Activated CD4-positive, alpha-beta T cell treated with anti-CD3 and anti-CD28 coated beads, Interleukin-2, amount 50 U/mL, for 48 hours (primary cell): ENCODE measurements at places on chromosomes 1 and 21.

DNA sequence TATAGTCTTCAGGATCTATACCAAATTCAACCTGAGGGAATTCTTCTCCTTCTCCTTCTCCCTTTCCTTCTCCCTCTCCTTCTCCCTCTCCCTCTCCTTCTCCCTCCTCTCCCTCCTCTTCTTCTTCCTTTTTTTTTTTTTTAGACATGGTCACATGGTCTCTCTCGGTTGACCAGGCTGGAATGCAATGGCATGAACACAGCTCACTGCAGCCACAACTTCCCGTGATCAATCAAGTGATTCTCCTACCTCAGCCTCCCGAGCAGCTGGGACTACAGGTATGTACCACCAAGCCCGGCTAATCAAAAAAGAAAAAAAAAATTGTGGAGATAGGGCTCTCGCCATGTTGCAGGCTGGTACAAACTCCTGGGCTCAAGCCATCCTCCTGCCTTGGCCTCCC is 51.5 kb downstream of the DNAI4 start:
- no peak for DNase-seq

GRCh38 chr1:197013234-197013633 is 35.9 kb downstream of the CFHR5 start:
- no peak for DNase-seq

GRCh38 chr1:202274611-202275010 is 67.1 kb downstream of the UBE2T start:
- DNase-seq: peak; percentile 66

DNA sequence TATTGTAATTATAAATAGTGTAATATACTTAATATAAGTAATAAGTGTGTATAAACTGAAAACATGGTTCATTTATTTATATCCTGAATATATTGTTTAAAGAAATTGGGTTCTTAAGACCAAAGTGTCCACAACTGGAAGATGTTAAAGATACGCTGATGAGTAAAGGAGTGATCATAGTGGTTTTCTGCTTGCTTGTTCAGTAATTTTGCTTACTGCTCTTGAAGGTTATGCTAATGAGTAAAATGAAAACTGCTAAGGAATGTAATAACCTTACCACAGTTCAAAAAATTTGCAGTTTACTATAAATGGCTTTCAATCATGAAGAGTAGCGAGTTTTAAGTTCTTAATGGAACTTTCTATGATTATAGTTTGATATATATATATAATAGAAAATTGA is 22.0 kb downstream of the DONSON start:
- DNase-seq: no peak

- no peak for DNase-seq
These were observed 14.0 kb downstream of the KDM5B start for GRCh38 chr1:202794051-202794740.

DNA sequence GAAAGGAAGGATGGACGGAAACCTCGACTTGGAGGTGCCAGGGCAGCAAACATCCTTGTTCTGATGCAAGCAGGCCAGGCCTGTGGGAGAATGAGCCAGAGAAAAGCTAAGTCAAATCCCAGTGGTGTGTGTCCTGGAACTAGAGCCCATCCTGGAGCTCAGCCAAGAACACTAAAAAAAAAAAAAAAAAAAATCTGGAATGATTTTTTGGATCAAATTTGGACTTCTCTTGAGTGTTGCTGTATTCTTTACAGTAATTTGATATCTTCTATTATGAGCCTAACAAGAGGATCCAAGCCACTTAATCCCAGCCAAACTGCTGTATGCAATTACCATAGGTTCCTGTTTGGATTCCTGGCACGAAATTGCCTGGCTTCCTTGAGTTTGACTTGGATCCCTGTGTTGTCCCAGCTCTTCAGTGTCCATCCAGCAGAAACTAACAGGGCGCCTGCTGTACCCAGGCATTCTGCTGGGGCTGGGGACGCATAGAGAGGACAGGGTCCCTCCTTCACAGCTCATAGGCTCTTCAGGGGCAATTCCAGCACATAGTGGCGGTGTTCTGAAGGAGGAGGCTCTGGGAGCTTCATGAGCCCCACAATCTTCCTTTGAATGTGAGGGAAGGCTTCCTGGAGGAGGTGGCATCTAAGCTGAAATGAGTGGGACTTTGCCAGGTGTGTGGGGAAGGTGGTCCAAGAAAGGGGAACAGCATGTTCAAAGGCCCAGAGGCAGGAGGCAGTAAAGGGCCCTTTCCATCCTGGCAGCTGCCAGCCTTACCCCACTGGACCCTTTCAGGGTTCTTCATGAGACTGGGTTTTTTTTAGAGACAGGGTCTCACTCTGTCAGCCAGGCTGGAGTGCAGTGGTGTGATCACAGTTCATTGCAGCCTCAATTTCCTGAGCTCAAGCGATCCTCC is 24.7 kb downstream of the EPHX1 start:
- DNase-seq: no peak

DNA sequence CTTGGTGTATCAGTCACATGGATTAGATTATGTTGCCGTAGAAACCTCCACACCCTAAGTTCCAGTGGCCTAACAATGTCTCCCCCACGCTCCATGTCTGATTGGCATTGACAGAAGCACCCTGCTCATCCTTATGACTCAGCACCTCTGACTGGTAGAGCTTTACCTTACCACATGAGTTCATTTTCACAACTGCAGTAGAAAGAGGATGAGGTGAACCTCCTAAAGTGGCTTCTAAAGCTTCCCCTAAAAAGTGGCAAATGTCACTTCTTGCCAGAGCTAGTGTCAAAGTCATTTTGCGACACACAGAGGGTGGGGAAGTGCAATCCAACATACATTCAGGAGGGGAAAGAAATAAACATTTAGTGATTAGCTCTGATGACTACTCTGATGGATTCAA is 30.6 kb upstream of the LYPD8 start:
- DNase-seq: no peak

DNA sequence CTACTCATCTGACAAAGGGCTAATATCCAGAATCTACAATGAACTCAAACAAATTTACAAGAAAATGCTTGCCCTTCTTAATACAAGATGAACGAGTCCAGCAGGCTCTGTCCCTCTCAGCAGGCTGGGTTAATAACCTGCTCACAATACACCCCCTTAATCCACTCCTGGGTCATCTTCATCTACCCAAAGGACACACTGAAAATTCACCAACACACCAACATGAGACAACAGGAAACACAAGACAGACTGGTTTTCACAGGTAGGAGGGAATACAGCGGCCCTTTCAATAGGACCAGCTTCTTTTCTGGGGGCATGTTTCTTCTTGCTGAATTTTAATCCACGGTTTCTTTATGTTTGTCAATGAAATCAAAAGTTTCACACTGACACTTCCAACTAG is 44.6 kb downstream of the SUSD4 start:
- no peak for DNase-seq

DNA sequence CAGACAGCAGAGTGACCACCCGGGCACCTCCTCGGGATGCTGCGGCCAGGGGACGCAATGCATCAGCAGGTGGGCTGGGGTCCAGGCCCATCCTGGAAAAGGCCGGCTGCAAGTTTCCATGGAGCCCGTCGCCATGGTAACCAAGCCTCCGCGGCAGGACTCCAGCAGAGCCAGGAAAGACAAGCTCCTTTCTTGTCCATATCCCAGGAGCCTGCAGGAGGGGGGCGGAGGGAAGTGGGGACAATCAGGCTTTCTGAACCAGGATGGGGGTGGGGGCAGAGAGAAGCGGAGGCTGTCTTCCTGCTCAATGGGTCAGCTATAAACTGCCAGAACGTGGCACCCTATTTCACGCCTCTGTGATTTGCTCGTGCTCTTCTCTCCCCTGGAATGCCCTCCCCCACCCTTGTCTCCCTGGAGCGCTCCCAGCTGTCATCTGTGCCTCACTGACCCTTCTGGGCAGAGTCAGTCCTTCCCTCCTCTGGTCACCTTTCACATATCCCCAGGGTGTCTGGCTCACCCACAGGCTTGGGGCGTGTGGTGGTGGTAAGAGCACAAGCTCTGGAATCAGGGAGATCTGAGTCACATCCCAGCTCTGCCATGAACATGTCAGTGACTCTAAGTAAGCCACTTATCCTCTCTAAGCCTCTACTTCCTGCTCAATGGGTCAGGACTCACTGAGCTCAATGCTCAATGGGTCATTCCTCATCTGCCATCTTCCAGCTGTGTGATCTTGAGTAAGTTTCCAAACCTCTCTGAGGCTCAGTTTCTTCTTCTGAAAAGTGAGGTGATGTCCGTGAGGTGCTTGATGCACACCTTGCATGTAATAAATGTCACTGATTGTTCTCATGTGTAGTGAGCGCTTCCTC is 58.9 kb upstream of the LAPTM5 start:
- DNase-seq: no peak

- no peak for DNase-seq
These were observed 107.3 kb downstream of the HMGB4 start for GRCh38 chr1:33971018-33971710.

DNA sequence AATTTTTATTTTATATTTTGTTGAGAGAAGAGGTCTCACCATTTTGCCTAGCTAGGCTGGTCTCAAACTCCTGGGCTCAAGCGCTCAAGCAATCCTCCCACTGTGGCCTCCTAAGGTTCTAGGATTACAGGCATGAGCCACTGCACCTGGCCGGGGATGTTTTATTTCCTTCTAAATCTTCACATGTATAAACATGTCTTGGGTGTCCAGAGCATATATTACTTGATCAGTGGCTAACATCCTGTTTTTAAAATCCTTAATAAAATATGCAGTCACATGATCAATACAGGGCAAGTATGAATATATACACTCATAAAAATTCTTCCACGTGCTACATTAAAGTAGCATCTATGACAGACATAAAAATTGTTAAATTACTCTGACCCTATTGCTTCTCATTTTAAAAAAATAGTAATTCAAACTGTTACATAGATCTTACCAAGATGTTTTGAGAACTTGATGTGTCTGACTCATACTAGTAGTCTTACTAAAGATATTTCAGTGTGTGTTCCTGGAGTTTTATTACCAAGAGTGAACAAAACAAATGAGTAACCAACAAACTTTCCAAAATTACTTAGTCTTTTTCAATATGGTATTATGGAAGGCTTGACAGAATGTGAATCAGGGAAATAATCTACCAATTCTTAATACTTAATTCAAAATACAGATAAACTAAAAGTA is 222.5 kb downstream of the SLC45A1 start:
- DNase-seq: no peak

GRCh38 chr1:153922076-153922971 is 448 bp downstream of the GATAD2B start:
- DNase-seq: peak; percentile 69

- peak; percentile 29 for DNase-seq
These were observed 96.4 kb downstream of the UBR4 start for GRCh38 chr1:19113697-19114092.

GRCh38 chr1:101178688-101179491 is 57.9 kb upstream of the S1PR1 start:
- DNase-seq: peak; percentile 29

DNA sequence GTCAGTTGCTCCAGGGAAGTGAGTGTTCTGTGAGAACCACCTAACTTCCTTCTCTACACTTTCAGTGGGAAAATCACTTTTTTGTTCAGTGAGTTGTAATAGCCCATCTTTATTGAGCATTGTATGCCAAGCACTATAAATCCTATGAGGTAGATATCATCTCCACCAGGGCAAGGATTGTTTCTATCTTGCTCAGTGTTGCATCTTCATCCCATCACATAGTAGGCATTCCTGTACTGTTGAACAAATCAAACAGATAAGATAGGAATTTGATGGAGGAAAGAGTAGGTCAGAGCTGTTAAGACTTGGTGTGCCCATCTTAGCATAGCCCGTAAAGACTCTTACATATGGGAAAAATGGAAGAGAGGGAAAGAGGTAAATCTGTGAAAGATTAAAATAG is 2.9 kb upstream of the PIGV start:
- no peak for DNase-seq

GRCh38 chr1:150628766-150629114 is 672 bp downstream of the ENSA start:
- no peak for DNase-seq

DNA sequence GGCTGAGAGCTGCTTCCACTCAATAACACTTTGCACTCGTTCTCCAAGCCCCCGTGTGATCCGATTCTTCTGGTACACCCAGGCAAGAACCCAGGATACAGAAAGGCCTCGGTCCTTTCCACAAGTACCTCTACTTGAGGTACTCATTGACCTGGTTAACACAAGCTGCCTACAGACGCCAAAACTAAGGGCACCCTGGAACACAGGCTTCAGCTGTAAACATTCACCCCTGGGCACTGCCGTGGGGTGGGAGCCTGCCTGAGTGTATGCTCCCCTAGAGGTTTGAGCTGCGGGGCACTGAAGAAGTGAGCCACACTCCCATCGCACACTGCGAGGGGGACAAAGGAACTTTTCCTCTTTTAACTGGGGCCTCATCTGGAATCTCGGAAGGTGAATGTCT is 30.5 kb downstream of the LRRC3 start:
- no peak for DNase-seq

- no peak for DNase-seq
These were observed 54.9 kb downstream of the DPT start for GRCh38 chr1:168673974-168674683.

DNA sequence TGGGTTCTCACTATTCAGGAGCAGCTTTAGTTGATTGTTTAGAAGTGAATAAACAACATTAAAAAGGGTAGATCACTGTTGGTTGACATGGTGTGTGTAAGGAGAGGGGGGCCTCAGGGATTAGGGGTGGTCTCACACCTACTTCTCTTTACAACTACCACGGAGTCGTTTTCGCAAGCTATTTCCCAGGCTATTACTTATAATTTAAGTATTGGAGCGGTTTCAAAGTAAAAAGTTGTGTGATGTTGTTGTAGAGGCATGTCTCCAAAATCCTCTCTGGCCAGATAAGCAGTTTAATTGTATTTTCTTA is 1.3 kb downstream of the GPSM2 start:
- DNase-seq: no peak

DNA sequence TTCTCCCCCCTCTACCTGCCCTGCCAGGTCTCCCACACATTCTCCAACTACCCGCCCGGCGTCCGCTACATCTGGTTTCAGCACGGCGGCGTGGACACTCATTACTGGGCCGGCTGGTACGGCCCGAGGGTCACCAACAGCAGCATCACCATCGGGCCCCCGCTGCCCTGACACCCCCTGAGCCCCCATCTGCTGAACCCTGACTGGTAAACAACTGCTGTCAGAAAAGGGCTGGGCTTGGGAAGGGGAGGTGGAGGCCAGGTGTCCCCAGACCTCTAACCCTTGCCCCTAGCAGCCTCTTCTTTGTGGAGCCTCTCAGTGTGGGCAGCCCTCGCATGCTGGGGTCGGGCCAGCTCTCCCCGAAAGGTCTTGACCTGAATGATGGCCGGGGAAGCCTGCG is 2.9 kb upstream of the FBXO6 start:
- DNase-seq: no peak

DNA sequence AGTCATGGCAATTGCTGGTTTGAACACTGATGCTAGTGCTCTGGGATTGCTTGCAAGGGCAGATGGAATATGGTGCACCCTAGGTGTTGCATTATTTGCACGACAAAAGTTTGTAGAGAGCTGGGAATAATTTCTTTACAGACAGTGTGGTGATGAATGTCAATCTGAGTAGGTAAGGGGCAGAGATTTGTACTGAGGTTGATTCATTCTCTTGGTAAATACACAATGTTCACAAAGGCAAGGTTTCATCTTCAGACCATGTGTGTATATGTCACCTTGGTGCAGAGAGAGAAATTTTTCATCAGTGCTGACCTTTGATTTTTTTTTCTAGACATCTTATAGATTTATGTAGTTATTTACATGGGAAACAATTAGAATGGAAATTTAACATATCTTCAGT is 5.0 kb downstream of the PTPRC start:
- no peak for DNase-seq
